ENCODE measurements at places on chromosomes 2 and 18. TPM values are rescaled to one million over a fixed set of nuclear protein-coding genes. Genes with fewer than 3 reads are reported as not detected.

IL1RL1 gene
- not detected for total RNA-seq

IL1A gene
- total RNA-seq, result not detected

LIMS3 gene
- 0.98 TPM for total RNA-seq

TNFAIP6 gene
- total RNA-seq, result not detected

YWHAQ gene
- total RNA-seq, result 533 TPM

SLC38A11 gene
- not detected for total RNA-seq

GCG gene
- not detected for total RNA-seq

SPATS2L gene
- 45.5 TPM for total RNA-seq

RAB6C gene
- 0.25 TPM for total RNA-seq

ACVR1C gene
- 0.59 TPM for total RNA-seq

RAB3GAP1 gene
- 30.7 TPM for total RNA-seq

RTN4 gene
- 772 TPM for total RNA-seq

GPR17 gene
- total RNA-seq, result not detected

ITGB6 gene
- not detected for total RNA-seq

HES6 gene
- total RNA-seq, result 665 TPM

CYP26B1 gene
- 9.7 TPM for total RNA-seq

POTEC gene
- total RNA-seq, result not detected

C2orf72 gene
- total RNA-seq, result 0.42 TPM

CKAP2L gene
- 3.3 TPM for total RNA-seq

CHRNG gene
- total RNA-seq, result 3.5 TPM

PIK3C3 gene
- 74.6 TPM for total RNA-seq

TDRD15 gene
- total RNA-seq, result not detected

PGAP1 gene
- total RNA-seq, result 175 TPM

RGPD3 gene
- 0.27 TPM for total RNA-seq

C2orf78 gene
- total RNA-seq, result not detected

UGT1A8 gene
- total RNA-seq, result not detected

RFTN2 gene
- total RNA-seq, result 2.5 TPM

SCN9A gene
- total RNA-seq, result 11.2 TPM

PROKR1 gene
- total RNA-seq, result 0.83 TPM

BMP10 gene
- total RNA-seq, result not detected

SIGLEC15 gene
- total RNA-seq, result not detected

TMEM185B gene
- 12.3 TPM for total RNA-seq

TCF23 gene
- total RNA-seq, result not detected

TAF1B gene
- 16.7 TPM for total RNA-seq

EGR4 gene
- not detected for total RNA-seq

FIGN gene
- 12.4 TPM for total RNA-seq

PPP4R3B gene
- total RNA-seq, result 55.0 TPM

ANKRD30B gene
- not detected for total RNA-seq

TTR gene
- total RNA-seq, result not detected

SLC9A4 gene
- 0.12 TPM for total RNA-seq

Measured in glutamatergic neuron (in vitro differentiated cells).